ENCODE measurements at places on chromosomes 16 and 17. TPM values are rescaled to one million over a fixed set of nuclear protein-coding genes. Genes with fewer than 3 reads are reported as not detected.
A peak's percentile ranks its signal among the peaks of the same experiment; 100 is the strongest.

Gene EVPL
- not detected for total RNA-seq

GRCh38 chr17:63975541-63976092 lies 2.9 kb upstream of the SCN4A start:
- DNase-seq: no peak

DNA sequence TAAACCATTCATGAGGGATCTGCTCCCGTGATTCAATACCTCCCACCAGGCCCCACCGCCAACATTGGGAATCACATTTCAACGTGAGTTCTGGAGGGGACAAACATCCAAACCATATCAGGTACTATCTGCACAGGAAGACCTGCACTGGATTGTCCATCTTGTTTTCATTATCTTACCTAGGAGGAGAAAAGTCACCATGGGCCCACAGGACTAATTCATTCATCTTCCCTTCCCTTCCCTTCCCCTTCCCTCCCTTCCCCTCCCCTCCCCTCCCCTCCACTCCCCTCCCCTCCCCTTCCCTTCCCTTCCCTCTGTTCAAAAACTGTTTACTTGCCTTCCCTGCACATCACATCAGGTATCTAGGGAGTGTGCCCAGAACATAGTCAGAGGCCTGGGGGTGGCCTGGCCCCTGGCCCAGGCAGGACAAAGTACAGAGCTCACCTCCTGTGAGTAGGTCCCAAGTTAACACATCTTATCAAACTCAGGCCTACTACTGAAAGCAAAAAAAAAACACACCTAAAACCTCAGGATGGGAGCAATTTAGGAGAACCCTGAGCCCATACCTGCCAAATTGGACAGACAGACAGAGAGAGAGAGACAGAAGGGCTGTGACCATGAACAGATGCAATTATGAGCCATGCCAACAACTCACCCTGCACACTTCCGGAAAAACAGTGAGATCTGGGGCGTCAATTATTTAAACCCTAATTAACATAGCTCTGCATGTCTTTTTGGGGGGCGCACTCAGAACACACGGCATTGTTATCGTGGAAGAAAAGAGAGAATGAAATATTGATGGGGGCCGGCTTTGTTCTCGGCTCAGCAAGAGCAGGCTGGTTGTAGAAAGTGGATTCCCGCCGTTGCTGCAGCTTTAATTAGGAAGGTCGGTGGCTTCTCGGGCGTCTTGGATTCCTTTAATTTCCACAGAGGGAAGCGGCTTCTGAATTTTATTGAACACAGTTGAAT lies 151.2 kb downstream of the IRX5 start:
- DNase-seq: no peak

DNA sequence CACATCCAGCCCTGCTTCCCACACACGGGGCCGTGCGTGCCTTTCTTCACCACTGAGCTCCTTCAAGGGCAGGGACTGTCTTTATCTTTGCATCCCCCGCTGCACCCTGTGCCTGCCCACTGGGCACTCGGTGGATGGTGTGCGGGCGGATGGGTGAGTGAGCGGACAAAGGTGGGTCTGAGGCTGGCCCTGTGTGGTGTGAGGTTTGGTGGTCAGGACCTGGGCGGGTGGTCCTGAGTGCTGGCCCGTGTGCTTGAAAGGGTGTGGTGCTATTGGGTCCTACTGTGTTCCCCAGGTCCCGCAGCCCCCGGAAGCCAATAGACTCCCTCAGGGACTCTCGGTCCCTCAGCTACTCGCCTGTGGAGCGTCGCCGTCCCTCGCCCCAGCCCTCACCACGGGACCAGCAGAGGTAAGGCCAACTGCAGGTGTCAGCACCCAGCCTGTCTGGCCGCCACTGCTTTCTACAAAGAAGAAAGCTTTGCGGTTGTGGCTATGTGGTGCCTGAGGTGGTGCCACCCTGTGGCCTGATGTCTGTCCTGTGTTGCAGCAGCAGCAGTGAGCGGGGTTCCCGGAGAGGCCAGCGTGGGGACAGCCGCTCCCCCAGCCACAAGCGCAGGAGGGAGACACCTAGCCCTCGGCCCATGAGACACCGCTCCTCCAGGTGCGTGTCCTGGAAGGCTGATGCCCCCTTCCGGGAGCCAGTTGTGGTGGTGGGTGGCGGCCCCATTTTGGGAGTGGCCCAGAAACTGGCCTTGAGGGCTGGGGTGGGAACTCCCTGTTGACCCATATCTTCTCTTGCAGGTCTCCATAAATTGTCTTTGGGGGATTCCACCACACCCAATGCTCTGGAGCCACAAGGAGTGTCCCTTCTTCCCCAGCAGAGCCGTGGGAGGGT lies 6.8 kb downstream of the ELOB start:
- no peak for DNase-seq

- no peak for DNase-seq
Measured at GRCh38 chr16:58515871-58516767, 802 bp downstream of the SETD6 start.

GRCh38 chr17:41617136-41617535 lies 4.6 kb upstream of the KRT16 start:
- DNase-seq: no peak

Gene MMD
- total RNA-seq: 60.9 TPM

DNA sequence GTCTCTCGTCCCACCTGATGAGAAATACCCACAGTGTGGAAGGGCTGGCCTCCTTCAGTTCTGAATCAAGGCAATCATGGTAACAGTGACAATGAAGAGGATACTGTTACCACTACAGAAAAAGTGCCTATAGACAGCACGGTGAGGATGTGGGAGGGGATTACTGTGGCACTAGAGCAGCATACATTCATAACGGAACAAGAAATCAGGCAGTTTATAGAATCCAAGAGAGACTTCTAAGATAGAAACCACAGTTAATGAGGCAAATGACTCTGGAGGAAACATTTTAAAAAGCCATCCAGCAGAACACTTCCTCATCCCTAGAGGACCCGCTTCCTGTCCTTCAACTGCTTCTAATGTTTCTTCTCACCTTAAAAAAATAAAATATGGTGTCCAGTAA lies 2.7 kb downstream of the RUSF1 start:
- no peak for DNase-seq

DNA sequence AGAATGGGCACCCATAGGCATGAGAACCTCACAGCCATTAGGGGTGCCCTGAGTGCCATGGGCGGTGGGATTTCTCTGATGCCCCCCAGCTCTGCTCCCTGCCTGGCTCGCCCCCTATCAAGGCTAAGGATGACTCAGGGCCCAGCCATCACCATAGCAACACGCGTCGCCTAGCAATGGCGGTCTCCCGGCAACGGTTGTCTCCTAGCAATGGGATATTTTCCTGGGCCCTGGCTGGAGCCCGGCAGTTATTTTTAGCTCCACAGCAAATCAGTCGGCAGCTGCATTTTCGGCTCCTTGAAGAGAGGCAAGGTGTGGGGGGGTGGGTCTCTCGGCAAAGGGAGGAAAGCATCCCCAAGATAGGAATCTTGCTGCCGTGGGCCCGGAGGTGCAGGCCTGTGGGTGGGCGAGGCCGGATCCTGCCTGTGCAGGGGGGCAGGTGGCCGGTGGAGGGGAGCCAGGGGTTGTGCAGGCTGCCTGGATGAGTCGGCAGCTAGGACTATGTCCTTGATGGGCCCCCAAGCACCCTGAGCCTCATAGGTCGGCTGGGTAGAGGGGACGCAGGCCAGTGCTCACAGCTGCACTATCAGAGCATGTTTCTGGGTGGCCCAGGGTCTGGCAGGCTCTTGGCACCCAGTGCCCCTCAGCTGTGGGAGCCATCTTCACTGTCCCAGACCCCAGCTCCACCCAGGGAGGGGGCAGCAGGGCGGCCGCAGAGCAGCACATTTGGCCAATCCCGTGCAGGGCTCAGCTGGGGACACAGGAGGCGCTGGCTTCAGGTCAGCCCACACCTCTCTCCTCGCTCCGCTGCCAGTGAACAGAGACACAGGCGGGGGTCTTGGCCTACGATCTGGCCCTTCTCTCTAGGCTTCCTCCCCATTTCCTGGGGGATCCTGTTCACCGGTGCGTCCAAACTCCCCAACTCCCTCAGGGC lies 4.2 kb upstream of the FBXL16 start:
- DNase-seq: no peak

Gene DOC2A
- total RNA-seq: 0.44 TPM

DNA sequence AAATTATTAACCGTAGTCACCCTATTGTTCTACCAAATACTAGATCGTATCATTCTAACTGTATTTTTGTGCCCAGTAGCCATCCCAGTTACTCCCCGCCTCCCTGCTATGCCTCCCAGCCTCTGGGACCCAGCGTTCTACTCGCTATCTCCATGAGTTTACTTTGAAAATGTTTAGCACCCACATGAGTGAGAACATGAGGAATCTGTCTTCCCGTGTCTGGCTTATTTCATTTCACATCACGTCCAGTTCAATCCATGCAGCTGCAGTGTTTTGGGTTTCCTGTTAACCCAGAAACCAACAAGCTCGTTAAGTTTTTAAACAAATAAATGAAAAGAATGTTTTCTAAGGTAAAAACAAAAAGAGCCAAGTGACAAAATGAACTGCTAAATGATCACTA lies 82.1 kb downstream of the VPS53 start:
- no peak for DNase-seq

DNA sequence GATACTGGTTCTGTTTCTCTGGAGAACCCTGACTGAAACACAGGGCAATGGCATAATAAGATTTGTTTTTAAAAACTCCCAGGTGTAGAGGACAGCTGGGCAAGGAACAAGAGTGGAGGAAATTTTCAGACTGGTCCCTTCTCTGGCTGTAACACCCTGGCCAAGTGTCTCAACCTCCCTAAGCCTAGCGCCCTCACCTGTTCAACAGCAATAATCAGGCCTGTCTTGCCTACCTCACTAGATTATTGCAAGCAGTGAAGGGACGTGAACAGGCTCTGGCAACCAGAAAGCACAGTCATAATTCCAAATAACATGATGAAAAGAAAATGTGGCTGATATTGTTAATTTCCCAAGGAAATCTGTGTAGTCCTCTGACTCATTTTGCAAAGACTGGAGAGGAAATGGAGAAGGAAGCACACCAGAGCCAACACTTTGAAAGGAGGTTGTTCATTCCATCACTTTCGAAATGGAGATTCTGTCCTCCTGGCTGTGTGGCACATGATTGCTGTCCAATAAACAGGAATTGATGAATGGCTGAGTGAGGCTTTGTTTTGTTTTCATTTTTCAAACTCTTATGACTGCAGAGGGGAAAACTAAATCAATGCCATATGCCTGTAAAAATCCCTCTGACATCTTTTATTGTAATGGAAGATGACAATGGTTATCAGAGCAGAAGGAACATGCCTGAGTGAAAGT lies 87.5 kb upstream of the HLF start:
- no peak for DNase-seq

- no peak for DNase-seq
Measured at GRCh38 chr16:17367923-17368322, 102.8 kb downstream of the XYLT1 start.

DNA sequence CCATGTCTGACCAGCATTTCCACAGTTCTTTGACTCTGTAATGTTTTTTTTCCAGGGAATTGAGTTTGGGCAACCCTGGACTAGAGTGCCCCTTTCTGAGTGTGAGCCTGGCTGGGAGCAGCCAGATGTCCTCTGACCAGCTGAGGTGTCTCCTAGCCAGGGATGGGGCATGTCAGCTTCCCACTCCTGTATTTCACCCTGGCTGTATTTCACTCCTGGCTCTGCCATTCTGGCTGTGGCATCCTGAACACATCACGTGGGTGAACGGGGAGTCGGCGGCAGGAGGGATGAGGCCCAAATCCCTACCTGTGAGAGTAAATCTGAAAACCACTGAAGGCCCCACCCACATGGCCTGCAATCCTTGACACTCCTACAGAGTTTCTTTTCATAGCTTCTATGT lies 31.3 kb downstream of the KDM8 start:
- no peak for DNase-seq

- DNase-seq: no peak
Measured at GRCh38 chr16:30406795-30407101, 658 bp upstream of the ZNF771 start.

Gene PDPR
- total RNA-seq: 27.0 TPM

Gene CHD9NB
- total RNA-seq: 5.1 TPM

DNA sequence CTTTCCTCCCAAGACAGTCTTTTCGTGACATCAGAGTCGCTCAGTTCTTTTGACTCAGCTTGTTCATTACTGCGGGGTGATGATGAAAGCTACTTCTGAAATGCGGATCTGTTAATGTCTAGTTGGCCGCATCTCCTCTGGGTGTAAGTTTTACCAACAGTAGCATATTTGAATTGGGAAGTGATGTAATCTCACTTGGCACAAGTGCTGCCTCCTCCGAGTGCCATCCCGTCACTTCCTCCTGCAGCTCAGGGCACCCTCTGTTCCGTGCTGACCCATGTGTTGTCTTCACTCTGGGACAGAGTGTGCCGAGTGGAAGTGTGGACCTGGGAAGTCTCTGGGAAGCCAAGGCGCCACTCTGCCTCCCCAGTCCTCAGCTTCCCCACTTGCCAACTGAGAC lies 8.9 kb downstream of the ADAD2 start:
- peak; percentile 29 for DNase-seq

Gene SCNN1G
- total RNA-seq: not detected

DNA sequence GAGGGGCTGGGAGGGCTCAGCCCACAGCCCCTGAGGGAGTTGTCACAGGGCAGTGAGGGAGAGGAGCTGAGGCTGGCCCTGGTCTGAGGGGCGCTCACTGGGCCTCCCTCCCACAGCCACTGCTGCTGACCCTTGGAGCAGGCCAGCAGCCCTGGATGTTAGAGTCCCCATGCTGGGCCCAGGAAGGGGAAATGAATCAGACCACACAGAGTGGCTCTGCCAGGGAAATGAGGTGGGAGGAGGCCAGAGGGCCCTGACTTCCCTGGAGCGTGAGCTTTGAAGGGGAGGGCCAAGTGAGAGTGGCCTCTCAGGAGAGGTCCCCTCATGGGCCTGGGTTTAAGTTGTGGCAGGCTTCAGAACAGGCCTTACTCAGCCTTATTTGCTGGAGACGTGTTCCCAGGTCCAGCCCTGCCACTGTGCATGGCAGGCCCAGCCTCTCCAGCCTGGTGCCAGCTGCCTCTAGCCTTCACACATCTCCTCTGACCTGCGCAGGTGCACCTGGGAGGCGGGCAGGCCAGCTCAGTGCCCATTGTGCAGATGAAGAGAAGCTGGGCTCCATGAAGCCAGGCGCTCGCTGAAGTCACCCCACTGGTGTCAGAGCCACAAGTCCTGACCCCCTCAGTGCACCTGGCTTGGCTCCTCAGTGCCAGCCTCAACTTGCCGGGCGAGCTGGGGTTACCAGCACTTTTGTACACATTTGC lies 15.4 kb downstream of the GPT2 start:
- no peak for DNase-seq
